ENCODE measurements at places on chromosomes 5 and 9.

DNA sequence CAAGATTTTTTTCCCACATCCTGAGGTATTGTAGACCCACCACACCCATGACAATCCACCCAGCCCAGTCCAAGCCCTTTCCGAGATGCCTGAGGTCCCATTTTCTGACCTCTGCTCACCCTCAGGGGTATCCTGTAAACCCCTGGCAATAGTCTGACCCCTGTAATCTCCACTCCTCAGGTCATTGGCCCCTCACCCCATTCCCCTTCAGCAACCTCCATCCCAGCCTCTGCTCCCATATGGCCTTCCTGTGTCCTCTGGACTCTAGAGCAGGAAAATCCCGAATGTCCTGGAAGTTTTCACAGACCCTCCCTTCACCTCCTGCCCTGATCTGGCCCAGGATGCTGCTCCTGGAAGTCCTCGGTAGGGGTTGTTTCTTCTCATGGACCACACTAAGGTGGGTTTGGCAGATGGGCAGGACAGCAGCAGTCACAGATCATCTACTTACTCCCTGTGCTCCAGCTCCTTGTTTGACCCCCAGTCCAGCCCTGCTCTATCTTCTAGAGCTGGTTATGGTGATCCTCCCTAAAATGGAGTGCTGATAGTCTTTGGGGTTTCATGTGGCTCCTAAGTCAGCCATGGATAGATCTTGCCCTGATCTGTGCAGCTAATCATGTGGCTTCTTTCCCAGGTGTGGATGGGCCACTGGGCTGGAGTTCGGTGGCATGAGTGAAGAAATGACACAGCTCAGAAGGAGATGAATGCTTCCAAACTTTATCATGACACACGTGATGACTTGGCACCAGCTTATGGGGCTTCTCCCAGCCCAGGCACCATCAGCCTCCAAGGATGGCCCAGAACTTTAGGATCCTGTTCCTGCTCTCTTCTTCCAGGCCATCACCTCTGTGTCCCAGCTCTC is 12.0 kb upstream of the ACSL6 start:
- no peak for DNase-seq

- DNase-seq: no peak
Measured at GRCh38 chr9:38733503-38733902, 13.6 kb upstream of the FAM240B start.

DNA sequence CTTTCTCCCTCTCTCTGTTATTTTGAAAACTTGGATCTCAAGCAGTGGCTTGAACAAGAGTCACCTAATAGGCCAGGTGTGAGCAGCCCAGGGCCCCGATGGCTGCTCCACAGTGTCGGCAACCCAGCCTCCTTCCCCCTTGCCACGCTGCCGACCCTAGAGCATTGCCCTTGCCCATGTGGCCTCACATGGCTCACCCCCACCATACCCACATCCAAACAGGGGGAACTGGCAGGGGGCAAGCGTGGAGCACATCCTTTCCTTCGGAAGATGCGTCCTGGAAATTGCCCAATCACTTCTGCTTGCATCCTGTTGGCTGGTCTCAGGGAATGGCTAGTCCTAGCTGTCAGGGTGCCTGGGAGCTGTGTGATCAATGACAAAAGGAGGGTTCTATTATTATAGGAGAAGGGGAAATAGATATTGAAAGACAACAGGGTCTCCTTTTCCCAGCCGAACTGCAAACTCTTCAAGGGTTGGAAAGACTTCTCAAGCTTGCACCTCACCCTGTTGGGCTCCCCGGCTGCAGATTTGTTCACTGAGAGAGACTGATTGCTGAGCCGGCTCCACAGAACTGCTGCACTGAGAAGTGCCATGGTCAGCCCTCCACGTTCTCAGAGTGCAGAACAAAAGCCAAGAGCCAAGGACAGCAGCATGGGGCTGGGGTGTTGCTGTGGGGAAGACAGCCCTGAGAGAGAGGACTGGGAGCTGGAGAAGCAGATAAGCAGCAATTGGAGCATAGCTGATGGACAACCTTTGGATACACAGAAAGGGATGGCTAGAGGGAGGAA is 8.3 kb upstream of the TIFAB start:
- no peak for DNase-seq

DNA sequence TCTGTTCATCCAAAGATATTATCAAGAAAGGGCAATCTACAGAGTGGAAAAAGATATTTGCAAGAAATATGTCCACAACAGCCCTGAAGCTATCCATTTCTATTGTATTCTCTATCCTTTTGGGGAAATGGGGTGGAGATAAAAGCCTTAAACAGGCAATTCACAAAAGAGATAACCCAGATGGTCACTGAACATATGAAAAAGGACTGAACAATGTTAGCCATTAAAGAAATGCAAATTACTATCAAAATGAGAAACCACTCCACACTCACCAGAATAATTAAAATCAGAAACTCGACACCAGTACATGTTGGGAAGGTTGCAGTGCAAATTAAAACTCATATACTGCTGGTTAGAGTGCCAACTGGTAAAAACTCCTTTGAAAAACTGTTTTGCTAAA is 955.2 kb upstream of the DMAC1 start:
- DNase-seq: no peak

DNA sequence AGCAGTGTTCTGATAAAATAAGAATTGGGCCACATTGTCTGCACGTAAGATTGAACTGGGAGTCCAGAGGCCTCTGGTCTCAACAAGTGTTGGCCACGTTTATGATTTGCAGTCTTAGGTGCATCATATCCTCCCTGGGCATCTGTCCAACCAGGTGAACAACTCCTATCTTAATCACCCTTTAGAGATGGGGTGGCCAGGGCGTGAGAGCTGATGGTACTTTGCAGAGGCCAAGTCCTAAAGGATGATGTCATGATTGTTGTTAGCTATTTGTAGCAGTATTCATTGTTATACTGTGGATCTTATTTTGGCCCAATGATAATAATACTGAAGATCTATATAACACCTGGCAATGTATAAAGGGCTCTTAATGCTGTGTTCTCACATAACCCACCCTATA is 73.2 kb upstream of the RARS1 start:
- no peak for DNase-seq

GRCh38 chr9:99076483-99077171 is 28.3 kb upstream of the TGFBR1 start:
- peak; percentile 56 for DNase-seq

DNA sequence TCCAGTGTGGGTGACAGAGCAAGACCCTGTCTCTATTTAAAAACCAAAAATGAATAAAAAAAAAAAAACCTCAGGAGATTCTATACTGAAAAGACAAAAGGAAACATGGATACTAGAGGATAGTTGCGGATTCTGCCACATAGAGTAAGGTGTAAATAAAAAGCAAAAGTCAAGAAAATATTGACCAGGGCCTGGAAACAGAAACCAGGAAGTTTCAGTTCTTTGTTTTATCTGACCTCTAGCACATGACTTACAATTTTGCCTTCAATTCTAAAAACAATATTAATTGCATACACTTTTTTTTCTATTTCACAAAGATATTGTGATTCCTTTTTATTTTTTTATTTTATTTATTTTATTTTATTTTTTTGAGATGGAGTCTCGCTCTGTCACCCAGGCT is 96.2 kb upstream of the NMUR2 start:
- no peak for DNase-seq

- DNase-seq: no peak
Measured at GRCh38 chr9:124698265-124698664, 72.8 kb downstream of the NR6A1 start.

- no peak for DNase-seq
Measured at GRCh38 chr5:130545291-130545690, 619.8 kb downstream of the HINT1 start.

GRCh38 chr9:107060062-107060461 is 197.1 kb downstream of the ZNF462 start:
- DNase-seq: no peak

DNA sequence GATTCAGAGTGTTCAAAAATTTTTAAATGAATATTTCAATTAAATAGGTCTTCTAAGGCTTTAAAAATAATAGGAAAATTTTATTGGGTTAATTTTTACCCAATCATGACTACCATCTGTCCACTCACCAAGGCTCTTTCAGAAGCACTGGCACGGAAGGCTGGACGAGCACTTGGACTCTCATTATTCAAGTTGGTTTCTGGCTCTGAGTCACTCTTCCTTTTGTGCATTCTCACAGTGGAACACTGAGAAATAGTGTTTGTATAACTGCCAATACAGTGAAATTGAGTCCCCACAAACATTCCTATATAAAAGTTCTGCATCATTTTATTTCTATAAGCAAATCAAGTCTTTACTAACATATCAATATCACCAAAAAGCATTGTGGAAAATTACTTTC is 1149.0 kb downstream of the EFNA5 start:
- no peak for DNase-seq

GRCh38 chr9:93003552-93004407 is 54.7 kb upstream of the SUSD3 start:
- DNase-seq: no peak

GRCh38 chr9:72836790-72837189 is 116.1 kb downstream of the ALDH1A1 start:
- DNase-seq: no peak

DNA sequence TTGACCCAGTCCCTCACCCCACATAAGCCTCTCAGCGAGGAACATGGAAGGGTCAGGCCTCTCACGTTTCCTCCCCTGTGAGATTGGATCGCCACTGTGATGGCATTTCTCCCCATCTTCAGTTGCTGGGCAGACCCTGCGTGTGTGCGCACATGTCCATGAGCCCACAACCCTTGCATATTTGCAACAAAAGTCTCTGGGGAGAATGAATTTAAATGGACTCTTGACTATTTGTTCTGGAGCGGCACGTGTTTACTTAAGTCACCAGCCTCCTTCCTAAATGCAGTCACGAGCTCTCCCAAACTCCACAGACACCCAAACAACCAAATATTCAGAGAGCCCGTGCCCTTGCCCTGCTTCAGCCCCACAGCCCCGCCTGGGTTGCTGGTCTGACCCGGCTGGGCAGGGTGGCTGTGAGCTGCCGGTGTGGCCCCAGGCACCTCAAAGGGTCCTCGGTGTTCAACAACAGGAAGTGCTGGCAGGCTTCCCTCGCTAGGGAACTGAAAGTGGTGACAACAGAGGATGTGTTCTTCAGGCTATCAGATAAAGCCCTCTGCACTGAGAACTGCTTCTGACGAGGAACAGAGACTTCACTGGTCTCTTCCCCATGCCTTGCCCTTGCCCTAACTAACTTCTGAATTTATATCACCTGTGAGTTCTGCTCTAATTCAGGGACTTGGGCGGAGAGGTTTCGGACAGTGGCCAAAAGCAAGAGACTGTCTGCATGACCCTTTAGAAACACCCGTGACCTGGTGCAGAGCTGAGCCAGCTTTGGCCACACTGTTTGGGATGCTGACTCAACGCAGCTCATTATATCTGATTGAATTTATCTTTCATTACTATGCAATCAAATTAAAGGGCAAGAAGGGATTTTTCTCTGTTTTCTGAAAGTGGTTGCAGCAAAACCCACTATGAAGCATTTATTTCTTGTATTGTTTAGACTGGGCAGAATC is 19.2 kb upstream of the CD180 start:
- DNase-seq: no peak

DNA sequence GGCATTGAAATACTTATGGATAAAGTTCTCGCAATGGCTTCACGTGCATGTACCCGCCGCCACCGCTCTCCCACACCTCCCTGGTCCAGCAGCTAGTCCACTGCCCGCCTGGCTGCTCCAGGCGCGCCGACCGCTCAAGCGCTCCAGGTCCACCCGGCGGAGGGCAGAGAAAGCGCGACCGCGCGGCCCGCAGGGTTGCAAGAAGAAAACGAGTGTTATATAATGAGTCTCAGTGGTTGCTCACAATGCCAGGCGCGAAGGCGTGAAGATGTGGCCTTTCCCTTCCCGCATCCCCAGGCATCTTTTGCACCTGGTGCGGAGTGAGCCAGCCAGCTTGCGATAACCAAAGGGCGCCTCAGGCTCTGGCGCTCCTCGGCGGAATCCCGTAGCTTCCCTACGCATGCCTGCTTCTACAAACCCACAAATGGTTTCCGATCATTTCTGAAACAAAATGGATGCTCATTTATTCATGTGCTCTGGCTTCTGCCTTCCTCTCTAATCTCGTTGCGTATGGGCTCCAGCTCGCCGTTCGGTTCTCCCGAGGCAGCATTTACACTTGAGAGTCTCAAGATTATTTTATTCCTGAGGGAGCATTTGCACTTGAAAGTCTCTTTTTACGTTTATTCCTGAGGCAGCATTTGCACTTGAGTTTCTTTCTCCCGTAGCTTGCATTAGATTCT is 25.7 kb downstream of the CDKN2A start:
- DNase-seq: no peak

- DNase-seq: no peak
Measured at GRCh38 chr5:173869316-173869715, 18.8 kb upstream of the CPEB4 start.

- peak; percentile 42 for DNase-seq
Measured at GRCh38 chr9:20621471-20622329, 599 bp downstream of the MLLT3 start.

GRCh38 chr5:128825826-128826225 is 139.5 kb upstream of the SLC27A6 start:
- DNase-seq: no peak

GRCh38 chr5:116571568-116572349 is 2.9 kb downstream of the SEMA6A start:
- no peak for DNase-seq

GRCh38 chr5:90849939-90850338 is 291.3 kb downstream of the ADGRV1 start:
- DNase-seq: no peak

- DNase-seq: no peak
Measured at GRCh38 chr5:68798877-68799843, 294.7 kb upstream of the SLC30A5 start.

- DNase-seq: no peak
Measured at GRCh38 chr9:109179801-109180523, 12.9 kb upstream of the FRRS1L start.

DNA sequence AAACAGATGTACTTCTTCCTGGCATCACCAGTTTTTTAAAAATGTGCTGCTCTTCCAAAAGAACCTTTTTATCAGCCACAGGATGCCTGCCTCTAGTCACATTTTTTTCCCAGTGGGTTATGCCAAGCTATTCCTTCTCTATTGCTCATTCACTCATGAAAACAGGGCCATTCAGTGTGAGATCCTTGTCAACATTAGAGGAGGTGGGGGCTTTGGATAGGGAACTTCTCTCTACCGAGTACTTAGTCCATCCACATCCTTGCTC is 3.1 kb downstream of the TMEM252 start:
- DNase-seq: no peak

- no peak for DNase-seq
Measured at GRCh38 chr5:83562791-83563557, 91.4 kb downstream of the VCAN start.

DNA sequence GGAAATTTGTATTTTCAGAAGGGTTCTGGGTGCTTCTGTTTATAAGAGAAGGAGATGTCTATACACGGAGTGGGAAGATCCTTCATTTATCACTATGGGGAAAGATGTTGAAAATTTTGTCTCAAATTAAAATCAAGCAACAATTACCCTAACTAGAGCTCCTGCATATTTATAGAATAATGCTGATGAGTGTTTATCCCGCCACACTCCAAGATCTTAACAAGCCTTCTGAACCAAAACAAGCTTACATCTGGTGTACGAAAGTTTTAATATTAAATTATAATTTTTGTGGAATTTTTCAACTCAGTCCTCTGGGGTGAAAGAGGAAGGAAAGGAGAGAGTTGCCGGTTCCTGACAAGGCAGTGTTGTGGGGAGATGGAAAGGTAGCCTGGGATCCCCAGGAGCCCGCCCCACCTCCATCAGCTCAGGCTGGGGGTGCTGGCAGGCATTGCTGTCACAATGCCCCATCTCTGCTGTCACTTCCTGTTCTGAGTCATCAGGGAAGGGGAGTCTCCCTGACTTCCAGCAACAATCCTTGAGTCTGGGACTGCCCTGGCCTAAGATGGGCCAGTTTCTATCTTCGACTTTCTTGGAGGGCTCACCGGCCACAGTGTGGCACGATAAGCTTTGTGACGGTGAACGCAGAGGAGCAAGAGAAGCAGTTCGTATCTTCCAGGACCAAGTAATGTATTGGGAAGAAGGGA is 64.5 kb downstream of the ERAP1 start:
- no peak for DNase-seq
